Stimulated activated CD8-positive, alpha-beta memory T cell treated with anti-CD3 and anti-CD28 coated beads, Interleukin-2, amount 100 ng/mL, for 1 hour (primary cell): ENCODE measurements at places on chromosomes 12 and 14.
A peak's percentile ranks its signal among the peaks of the same experiment; 100 is the strongest.

GRCh38 chr12:95790917-95791849 lies 619 bp upstream of the NTN4 start:
- DNase-seq = no peak

GRCh38 chr12:118448341-118448740 lies 72.0 kb downstream of the SUDS3 start:
- no peak for DNase-seq

DNA sequence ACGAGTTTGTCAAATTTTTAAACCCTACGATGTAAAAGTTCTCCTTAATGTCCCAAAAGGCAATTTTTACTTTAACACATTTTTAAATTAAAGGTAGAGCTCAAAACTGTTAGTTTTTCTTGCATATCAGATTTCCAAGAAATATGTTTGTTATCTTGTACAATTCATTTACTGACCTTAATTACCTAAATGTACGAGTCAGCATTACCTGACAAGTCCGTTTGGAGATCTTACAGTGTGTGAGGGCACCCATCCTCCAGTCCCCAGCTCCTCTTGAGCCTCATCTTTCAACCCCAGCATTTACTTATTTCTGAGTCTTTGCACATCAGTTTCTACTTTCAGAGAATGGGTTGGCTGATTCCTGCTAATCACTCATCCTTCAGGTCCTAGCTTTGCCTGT lies 23.7 kb downstream of the PPM1H start:
- DNase-seq = no peak

DNA sequence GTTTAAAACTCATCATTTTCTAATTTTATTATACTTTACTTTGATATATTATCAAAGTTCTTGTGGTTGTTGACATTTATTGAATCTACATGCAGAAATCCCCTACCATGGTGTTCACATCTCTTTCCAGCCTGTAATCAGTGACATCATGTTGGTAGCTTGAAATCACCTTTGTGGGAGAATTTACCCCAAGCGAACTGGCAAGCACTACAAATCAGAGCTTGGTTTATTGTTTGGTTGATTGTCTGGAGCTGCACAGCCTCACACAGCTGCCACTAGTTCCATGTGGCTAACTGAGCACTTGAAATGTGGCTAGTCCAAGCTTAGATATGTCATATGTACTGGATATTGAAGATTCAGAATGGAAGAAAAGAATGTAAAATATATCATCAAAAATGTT lies 15.4 kb upstream of the KRT5 start:
- no peak for DNase-seq

- no peak for DNase-seq
These were observed 220.1 kb downstream of the SLC15A4 start for GRCh38 chr12:128603573-128604115.

- DNase-seq = no peak
These were observed 141.1 kb downstream of the ALG10 start for GRCh38 chr12:34163443-34163842.

- no peak for DNase-seq
These were observed 35.3 kb downstream of the MIPOL1 start for GRCh38 chr14:37232907-37233481.

GRCh38 chr14:56085471-56085870 lies 32.7 kb upstream of the PELI2 start:
- no peak for DNase-seq

GRCh38 chr12:111160350-111161241 lies 208.3 kb downstream of the PHETA1 start:
- DNase-seq = no peak

DNA sequence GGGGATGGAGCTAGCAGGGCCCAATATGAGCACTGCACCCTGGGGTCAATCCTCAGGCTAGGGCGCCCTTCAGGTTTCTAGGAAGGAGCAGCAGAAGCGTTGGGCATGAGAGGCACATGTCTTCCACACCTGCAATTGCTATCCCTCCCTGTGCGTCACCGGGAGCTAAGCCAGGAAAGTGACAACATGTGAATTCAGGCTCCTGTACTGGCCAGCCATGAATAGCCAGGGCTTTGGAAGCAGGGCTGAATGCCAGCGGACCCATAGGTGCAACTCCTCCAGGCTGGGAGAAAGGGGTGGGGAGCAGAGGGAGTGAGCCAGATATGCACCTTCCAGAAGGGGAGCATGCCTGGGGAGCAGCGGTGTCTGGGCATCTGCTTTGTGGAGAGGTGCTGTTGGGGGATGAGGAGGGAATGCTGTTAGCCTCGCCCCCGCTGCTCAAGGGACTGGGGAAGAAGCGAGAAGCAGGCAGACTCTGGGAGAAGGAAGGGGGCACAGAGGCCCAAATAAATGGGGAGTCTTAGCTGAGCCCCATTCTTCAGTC lies 6.1 kb downstream of the HOXC5 start:
- no peak for DNase-seq

DNA sequence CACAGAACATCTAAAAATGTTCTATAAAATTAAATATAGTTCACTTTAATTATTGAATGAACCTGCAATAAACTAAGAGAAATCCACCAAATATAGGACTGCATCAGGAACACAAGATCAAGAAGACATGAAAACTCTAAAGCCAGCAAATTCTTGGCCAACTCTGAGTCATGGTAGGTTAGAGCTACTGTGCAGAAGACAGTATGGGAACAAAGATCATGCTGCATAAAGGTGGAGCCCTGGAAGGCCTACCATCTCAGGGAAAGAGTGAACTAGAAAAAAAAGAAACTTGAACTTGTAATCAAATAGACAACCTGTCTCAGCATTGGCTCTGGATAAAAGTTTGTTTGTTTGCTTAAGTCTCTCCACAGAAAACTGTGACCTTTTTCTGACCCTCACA lies 66.9 kb upstream of the CNOT2 start:
- no peak for DNase-seq

DNA sequence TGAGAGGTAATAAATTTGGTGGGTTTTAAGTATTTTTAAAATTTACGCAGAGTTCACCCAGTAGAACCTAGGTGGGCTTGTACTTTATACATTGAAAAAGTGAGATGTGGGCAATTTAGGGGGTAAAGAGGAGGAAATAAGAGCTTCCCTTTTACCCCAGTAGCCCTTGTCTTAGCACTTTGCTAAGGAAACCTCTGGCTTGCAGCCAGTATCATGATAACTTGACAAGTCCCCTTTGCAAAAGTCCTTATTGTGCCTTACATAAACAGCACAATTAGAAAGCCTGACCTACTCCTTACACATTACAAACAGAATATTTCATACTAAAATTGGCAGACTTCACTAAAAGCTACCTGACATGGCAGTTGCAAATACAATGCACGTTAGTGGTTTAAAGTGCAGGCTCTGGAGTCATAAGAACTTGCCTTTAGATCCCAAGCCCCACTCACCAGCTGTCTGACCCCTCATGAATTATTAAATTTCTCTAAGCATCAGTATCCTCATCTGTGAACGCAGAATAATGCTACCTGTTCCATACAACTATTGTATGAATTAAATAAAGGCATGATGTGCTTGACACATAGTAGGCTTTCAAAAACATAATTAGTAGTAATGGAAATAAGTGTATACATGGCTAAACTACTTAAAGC lies 53.2 kb upstream of the NELL2 start:
- DNase-seq = no peak

DNA sequence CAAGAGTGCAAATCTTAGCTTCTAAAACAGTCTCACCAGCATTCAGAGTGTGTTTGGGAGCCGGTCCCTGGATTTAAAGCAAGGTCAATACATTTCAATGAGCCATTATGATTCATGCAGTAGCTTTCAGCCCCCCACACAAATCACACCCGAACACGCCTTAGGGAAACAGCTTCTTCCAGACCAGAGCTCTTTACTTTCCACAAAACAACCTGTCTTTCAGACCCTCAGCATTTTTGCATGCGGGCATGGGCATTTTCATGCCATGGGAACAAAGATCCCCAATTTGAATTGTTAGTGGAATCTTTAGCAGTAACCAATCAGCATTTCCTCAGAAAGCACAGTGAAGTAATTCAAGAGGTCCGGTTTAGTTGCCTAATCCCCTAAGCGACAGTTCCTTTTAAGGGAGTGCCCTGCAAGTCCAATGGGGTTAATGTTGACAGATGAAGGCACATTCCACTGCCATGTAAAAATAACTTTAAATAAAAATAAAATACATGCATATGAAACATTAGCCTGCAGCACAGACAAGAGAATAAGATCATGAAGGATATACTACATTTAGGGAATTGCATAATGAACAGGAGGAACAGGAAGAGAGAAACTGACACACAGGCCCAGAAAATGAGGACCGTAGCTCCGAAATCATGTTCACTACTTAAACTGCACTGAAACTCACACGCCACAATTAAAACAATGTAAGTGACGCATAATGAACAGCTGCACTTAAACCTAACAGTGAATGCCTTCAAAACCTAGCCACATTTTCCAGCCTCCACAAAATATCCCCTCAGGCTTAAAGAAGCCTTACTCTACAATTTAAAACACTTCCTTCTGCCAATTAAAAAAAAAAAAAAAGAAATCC lies 4.0 kb downstream of the VPS37B start:
- DNase-seq = no peak

GRCh38 chr14:105430042-105430441 lies 10.4 kb downstream of the MTA1 start:
- no peak for DNase-seq

DNA sequence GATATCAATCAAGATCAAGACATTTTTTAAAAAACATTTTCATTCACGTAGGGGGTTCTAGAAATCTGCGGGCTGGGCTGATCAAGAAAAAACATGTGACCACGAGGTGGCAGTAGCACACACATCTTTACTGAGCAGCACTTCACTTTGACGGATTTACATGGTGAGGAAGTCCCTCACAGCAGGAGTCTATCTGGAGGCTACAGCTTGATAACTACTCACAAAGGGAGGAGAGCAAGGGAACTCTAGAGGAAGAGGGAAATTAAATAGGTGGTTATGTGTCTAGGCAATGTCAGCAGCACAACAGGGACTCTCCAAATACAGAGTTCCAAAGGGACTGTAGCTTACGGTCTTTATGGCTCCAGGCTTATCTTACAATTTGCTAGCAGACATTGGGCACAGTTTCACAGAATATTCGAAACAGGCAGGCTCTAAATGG lies 248.1 kb downstream of the DPY19L2 start:
- no peak for DNase-seq

GRCh38 chr12:44875417-44875953 lies 630 bp downstream of the NELL2 start:
- no peak for DNase-seq

DNA sequence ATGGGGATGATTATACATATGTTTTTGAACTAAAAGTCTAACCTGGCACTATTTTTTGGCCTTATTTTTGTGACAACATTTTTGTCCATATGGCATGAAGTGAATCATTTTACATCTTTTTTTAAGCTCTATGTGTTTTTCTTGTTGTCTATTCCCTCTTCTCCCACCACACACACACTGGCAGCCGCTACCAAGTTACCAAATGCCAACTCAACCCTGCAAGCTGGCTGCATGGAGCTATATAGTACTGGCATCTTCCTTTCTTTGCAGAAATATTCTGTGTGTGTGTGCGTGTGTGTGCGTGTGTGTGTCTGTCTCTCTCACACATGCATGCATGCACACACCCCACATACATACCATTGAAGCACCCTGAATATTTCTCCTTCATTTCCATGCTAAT lies 278.9 kb upstream of the SOX5 start:
- DNase-seq = no peak

- DNase-seq = no peak
These were observed 18.0 kb upstream of the MAP3K9 start for GRCh38 chr14:70827347-70827746.

- DNase-seq = no peak
These were observed 1010.8 kb downstream of the FLRT2 start for GRCh38 chr14:86540636-86541247.

GRCh38 chr12:122951979-122952892 lies 14.0 kb downstream of the ABCB9 start:
- peak; percentile 54 for DNase-seq

- no peak for DNase-seq
These were observed 144.7 kb downstream of the KTN1 start for GRCh38 chr14:55724736-55725135.

GRCh38 chr14:77649326-77649725 lies 32.9 kb upstream of the SPTLC2 start:
- DNase-seq = no peak

DNA sequence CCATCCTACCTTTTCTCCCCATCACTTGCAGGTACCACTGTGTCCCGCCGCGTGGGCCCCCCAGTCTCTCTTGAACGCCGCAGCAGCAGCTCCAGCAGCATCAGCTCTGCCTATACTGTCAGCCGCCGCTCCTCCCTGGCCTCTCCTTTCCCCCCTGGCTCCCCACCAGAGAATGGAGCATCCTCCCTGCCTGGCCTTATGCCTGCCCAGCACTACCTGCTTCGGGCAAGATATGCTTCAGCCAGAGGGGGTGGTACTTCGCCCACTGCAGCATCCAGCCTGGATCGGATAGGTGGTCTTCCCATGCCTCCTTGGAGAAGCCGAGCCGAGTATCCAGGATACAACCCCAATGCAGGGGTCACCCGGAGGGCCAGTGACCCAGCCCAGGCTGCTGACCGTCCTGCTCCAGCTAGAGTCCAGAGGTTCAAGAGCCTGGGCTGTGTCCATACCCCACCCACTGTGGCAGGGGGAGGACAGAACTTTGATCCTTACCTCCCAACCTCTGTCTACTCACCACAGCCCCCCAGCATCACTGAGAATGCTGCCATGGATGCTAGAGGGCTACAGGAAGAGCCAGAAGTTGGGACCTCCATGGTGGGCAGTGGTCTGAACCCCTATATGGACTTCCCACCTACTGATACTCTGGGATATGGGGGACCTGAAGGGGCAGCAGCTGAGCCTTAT lies 9.2 kb downstream of the ARHGAP9 start:
- no peak for DNase-seq

DNA sequence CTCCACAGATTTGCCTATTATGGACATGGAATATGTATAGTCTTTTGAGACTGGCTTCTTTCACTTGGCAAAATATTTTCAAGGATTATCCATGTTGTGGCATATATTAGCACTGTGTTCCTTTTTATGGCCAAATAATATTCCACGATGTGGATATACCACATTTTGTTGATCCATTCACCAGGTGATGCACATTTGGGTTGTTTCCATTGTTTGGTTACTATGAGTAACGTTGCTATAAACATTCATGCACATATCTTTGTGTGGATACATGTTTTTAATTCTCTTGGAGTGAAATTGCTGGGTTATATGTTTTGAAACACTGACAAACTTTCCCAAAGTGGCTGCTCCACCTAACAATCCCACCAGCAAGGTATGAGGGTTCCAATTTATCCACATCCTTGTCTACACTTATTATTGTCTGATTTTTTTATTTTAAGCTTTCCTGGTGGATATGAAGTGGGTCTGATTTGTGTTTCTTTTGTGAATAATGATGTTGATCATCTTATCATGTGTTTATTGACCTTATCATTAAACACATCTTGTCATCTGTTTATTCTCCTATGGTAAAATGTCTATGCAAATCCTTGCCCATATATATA lies 116.2 kb upstream of the FRMD6 start:
- DNase-seq = no peak
